ENCODE measurements at places on chromosomes 4 and X.

- DNase-seq, result no peak
Observed at GRCh38 chr4:20844311-20844710, 144.1 kb downstream of the PACRGL start.

DNA sequence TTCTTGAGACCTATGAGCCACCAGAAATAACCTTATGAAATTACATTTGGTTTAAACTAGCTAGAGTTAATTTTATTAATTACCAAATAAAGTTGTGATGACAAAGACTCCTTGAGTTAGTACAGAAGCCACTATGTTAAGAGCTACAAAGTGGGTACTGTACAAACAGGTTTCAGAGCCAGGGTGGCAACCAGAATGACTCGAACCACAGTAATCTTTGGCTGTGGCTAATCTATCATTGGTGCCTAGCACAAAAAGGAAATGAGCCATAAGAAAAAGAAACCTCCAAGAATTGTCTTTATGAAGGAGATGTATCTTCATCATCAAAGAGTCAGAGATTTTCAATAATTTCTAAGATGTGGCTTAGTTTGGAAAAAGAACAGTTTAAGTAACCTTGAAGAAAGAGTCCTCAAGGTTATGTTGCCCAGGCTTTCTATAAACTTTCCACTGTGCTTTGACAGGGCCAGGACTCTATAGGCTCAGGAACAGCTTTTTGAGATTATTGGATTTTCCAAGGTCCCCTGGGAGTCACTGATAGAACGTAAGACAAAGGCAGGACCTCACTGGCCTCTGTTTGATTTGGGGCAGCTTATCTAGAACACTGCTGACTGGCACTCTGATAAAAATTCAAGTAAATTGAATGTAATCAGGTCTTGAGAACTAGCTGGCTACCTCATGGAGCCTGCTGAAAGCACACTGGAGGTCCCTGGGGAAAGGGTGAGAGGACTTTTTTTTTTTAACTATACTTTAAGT lies 777.7 kb downstream of the STIM2 start:
- DNase-seq, result peak; percentile 9

- no peak for DNase-seq
Observed at GRCh38 chr4:102500352-102500695, 835 bp upstream of the NFKB1 start.

- no peak for DNase-seq
Observed at GRCh38 chrX:107730298-107730655, 45.3 kb downstream of the TSC22D3 start.

DNA sequence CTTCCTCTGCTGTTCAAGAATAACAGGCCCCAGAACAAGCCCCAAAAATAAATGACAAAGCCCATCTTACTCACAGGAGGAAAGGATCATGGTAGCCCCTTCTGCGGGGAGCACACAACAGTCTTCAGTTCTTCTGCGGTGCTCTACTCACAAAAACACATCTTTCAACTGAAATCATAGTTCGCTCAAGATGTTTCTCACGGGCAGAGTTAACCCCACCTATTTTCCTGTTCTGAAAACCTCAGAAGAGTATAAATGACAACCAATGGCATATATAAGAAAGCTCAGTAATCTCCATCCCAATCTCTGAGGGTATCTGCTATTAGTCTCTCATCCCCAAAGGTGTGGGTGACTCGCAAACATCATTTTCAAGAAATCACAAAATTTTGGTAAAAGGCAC lies at the start of gene TXK:
TSS of gene TXK (minus strand) at position 170 of the 400 bp plus-strand sequence. CDS start at position 90, 80 bp downstream.
- no peak for DNase-seq

DNA sequence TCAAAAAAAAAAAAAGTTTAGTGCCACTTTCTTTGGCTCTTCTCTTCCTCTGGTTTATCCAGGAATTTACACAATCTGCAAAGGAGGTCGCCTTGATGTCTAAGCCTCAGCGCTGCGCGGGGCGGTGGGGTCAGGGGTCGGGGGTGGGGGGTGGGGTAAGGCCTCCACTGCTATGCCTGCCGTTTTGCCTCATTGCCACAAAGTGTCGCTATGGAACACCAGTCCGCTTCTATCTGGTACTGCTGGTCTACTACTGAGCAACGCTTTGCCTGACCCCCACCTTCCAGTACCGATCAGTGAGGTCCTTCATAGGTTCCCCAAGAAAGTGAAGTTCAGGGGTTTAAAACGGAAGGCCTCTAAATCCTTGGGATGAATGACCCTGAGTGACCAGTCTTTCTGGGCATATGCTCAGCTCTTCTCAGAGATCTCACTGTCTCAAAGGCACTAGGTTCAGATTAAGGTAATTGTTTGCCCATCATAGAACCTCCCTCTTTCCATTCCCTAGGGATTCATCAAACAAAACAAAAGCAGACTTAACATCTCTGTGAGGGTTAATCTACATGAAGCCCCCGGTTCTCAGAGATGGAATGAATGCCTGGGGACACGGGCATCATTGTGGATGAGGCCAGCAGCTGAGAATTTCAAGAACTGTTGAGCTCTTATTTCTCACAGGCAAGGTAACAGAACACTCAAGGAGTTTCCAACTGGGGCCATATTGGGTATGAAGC lies 16.9 kb upstream of the TSR2 start:
- DNase-seq, result no peak

- DNase-seq, result no peak
Observed at GRCh38 chrX:42715701-42716262, 62.2 kb downstream of the PPP1R2C start.

- DNase-seq, result peak; percentile 68
Observed at GRCh38 chrX:112738347-112739033, 58.8 kb upstream of the LHFPL1 start.

DNA sequence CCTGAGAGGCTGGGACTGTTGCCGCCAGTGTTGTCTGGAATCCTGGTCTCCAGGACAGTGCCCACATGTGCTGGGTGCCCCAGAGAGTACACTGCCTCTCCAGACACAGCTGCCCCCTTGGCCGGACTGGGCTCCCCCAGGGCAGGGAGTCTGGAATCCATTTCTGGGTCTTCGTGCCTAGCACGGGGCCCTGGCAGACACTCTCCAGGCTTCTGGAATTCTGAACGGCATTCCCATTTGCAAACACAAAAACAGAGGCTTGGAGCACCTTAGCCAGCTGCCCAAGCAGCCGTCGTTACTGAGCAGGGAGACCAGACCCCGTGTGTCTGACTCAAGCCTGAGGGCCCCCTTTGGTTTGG lies 20.8 kb downstream of the HMX1 start:
- DNase-seq, result no peak

GRCh38 chr4:125789023-125789422 lies 474.3 kb downstream of the FAT4 start:
- DNase-seq, result no peak

DNA sequence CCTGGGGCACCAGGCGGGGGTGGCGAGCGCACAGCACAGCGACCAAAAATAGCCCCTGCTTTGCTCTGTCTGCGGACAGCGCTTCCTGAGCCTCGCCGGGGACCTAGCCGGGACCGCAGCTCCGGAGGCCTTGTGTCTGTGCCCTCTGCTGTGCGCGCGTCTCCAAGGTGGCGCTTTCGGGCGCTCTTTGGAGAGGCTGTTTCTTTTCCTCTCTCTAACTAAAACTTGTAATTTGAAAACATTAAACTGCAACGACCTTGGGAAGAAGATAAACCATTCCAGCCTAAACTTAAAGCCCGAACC lies 3.4 kb downstream of the ARX start:
- no peak for DNase-seq

DNA sequence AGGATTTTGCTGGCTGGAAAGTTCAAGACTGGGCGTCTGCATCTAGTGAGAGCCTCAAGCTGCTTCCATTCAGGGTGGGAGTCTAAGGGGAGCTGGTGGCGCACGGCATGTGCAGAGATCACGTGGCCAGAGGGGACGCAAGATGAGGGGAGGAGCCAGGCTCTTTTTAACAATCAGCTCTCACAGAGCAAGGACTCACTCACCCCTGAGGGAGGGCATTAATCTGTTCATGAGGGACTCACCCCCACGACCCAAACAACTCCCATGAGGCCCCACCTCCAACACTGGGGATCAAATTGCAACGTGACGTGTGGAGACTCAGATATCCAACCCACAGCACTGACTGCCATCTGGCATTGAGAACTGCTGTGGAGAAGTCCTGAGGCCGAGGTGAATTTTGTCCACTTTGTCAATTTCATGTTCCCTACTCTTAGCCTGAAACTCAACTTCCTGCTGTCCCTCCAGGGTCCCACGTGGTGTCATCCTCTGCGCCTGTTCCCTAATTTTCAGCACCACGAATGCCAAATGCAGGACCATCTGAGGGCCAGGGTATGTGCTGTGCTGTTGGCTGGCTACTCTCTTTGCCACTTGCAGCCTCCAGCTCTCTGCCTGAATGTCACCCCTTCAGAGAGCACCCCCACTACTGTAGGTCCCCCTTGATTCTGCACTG lies 5.6 kb downstream of the ZFP92 start:
- peak; percentile 2 for DNase-seq

- no peak for DNase-seq
Observed at GRCh38 chrX:71167031-71167781, 22.6 kb downstream of the NLGN3 start.

- DNase-seq, result no peak
Observed at GRCh38 chrX:12702509-12703091, 88.6 kb upstream of the PRPS2 start.

DNA sequence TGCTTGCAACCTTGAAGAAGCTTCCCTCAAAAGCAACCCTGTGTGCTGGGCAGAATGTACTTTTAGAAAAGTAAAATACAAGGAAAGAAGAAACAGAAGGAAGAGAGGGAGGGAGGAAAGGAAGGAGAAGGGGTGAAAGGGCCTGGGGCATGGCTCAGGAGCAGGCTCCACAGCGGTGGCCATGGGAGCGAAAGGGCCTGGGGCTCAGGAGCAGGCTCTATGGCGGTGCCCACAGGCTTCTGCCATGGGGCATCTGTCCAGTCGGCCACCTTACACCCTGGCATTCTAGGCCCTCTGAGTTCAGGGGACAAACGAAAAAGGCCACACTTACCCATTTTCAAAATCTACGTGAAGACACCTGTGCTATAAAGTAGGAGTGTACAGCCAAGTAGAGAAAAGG lies 31.4 kb downstream of the GAK start:
- DNase-seq, result no peak

- DNase-seq, result peak; percentile 18
Observed at GRCh38 chr4:77465271-77465670, 140.3 kb upstream of the CXCL13 start.

- no peak for DNase-seq
Observed at GRCh38 chr4:52868133-52868532, 6.0 kb downstream of the RASL11B start.

DNA sequence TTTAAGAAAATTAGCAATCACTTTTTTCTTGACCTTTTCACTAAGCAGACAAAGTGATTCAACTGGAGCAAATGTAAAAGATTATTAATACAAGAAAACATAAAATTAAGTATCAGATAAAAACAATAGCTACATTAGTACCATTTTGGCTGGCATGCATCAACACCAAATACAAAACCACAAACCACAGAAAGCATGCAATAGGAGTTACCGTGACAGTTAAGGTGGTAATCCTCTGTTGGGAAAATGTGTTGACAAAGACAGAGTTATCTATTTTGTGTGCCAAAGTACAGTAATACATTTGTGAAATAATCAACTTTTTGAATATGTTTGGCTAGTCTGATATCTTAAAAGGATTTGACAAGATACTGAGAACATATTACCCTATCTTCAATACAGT lies 89.8 kb upstream of the ETNPPL start:
- DNase-seq, result no peak

GRCh38 chr4:12221031-12221430 lies 792.3 kb upstream of the HS3ST1 start:
- DNase-seq, result no peak

Data from fibroblast of skin of right biceps (primary cell).